ENCODE measurements at places on chromosomes 12 and 14.

- no peak for DNase-seq
These were observed 17.9 kb upstream of the NID2 start for GRCh38 chr14:52086711-52087110.

- no peak for DNase-seq
These were observed 9.1 kb downstream of the ABCD4 start for GRCh38 chr14:74293606-74294005.

GRCh38 chr12:128930606-128931005 lies 77.3 kb downstream of the GLT1D1 start:
- no peak for DNase-seq

- DNase-seq: no peak
These were observed 7.4 kb downstream of the ZBTB39 start for GRCh38 chr12:56998981-56999380.

GRCh38 chr12:6457220-6457945 lies 5.5 kb downstream of the TAPBPL start:
- DNase-seq: no peak

GRCh38 chr14:40113671-40114070 lies 681.4 kb upstream of the FBXO33 start:
- DNase-seq: no peak

DNA sequence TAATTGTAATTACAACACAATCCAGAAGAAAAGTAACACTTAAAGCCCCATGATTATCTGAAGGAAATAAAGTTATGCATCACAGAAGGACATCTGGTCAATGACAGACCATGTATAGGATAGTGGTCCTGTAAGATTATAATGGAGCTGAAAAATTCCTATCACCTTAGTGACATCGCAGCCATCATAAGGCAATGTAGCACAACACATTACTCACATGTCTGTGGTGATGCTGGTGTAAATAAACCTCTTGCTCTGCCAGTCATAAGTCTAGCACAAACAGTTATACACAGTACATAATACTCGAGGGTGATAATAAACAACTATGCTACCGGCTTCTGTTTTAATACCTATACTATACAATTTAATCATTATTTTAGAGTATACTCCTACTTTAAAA lies 11.2 kb downstream of the ATG2B start:
- DNase-seq: no peak

- no peak for DNase-seq
These were observed 7.3 kb downstream of the HOXC5 start for GRCh38 chr12:54040148-54040494.

GRCh38 chr14:23450379-23450778 lies 14.9 kb upstream of the MYH7 start:
- no peak for DNase-seq

- no peak for DNase-seq
These were observed 18.0 kb downstream of the PLEKHH1 start for GRCh38 chr14:67551123-67551522.

Data from esophagus muscularis mucosa (tissue), 4 donors.